Right hindlimb (tissue), 1 donor: ENCODE measurements at places on chromosomes 2 and 18.

GRCh38 chr18:52394602-52395001 is 54.6 kb downstream of the DCC start:
- no peak for DNase-seq

DNA sequence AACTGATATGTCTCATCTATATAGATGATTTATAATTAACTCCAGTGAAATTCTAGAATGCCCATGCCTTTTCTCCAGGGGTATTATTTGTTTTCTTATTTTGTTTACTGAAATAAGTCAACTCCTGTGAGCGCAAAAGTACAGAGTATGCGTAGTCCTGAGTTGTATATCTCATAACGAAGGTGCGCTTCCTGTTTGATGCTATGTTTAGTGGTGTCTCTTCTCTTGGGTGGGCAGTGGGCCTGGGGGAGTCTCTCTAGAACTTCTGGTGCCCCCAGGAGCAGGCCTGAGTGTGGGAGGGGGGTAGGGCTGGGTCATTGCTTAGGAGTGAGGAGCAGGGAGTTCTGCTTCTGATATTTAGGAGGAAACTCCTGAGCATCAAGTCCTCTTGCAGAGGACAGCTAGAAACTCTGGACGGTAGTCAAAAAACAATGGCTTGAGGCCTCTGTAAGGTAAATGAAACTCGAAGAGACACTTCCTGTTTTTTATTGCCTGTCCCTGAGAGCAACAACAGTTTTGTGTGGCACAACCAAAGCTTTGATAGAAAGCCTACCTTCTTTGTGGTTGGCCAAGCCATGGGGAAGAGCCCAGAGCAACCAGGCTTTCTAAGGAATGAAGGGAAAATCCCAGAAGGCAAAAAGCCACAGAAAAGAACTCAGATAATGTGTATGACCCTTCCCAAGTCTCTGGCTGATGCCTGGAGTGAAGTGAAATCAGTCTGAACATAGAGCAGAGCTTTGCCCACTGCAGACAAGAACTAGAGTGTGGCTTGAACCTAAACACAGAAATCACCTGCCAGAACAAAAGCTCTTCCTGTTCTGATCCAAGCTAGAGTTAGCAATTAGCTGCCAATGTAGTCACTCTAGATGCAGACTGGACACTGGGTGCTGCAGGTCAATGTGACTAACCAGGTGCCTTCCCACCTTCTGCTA is 8.5 kb upstream of the SP140L start:
- DNase-seq = no peak

DNA sequence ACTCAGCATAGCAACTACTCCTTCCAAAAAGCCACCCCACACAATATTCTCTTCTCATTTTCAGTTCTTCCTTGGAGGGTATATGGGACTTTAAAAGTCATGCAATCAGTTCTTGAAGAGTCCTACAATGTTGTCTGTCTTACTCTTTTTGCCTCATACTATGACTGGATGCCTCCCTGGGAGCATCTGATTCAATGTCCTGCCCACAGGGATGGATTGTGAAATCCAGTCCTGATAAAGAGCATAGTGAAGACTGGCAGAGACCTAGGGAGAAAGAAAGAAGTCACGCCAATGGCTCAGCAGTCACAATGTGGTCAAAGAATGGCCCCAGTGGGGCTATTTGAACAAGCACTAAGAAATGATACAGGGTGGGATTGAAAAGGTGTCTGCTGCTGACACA is 155.1 kb upstream of the SERPINE2 start:
- no peak for DNase-seq

GRCh38 chr2:34188464-34189303 is 589.6 kb upstream of the FAM98A start:
- DNase-seq = no peak

DNA sequence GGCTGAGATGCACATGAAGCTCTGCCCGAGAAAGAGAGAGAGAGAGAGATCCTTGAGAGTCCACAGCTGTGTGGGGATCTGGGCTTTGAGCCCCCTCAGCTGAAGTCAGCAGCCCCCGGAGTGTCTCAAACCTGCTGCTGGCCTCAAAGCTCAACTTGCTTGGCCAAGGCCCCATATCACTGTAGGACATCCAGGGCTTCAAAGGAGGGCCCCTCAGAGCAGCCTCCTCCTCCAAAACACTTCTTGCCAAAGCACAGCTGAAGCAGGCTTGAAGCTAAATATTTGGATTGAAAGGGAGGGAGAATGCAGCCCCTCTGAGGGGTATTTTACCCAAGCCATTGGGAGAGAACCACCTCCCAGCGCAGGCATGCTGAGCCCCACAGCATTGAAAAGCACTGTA is 357.6 kb downstream of the OSR1 start:
- peak; percentile 40 for DNase-seq

GRCh38 chr18:32877371-32877770 is 104.5 kb upstream of the KLHL14 start:
- no peak for DNase-seq

DNA sequence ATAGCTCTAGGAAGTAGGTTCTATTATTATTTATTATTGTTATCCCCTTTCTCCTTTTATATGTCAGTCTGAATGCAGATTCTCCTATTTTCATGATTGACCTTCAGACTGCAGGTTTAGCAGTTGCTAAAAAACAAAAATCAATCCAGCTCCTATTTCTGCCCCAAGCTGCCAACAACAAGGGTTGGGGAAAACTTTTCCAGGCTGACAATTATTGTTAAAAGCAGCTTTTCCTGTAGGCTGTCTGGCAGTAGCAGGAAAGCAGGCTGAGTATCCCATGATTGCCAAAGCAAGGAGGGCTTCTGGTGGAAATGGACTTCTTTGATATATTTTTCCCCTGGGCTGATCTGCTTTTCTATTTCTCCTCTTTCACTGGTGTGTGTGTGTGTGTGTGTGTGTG is 78.0 kb upstream of the CTLA4 start:
- peak; percentile 31 for DNase-seq

DNA sequence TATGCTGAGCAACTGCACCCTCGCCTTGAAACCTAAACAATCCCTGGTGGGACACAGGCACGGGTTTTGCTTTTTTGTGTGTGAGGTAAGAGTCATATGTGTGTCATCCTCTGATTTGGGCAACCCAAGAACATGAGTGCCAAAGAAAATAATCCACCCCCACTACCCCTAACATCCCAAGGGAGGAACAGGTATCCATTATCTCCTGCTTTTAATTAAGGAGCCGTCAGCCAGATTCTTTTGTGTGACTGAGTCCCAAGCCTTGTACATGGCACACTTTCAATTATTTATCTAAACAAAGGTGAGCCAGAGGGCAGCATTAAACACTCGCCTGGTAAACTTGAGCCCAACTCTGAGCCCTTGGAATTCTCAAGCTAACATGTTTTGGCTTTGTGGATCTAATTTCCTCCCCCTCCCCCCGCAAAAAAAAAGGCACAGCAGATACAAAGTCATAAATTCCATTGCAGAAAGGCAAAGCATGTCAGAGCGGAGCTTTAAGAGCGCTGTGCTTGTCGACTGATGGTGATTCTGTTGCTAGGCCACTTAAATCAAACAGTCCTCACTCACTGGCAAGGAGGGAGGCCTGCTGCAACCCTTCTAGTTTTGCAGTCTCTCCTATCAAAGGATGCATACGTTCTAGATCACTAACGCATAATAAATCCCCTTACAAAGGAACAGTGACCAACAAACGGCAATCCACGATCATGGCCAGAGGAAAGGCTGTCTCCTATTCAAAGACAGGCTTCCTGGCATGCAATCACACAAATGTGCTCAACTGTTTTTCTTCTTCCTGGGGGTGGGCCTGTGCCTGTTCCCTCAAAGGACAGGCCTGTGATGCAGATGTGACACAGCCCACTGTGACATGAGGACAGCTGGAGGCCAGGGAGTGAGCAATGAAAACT is 143.5 kb upstream of the LMAN1 start:
- peak; percentile 81 for DNase-seq

- DNase-seq = no peak
Observed at GRCh38 chr2:155033652-155034051, 335.2 kb downstream of the KCNJ3 start.

- no peak for DNase-seq
Observed at GRCh38 chr18:62409821-62410220, 84.7 kb downstream of the TNFRSF11A start.

- DNase-seq = no peak
Observed at GRCh38 chr2:43047187-43047780, 179.1 kb downstream of the ZFP36L2 start.

- no peak for DNase-seq
Observed at GRCh38 chr2:190920085-190920484, 39.5 kb downstream of the GLS start.
